ENCODE measurements at places on chromosomes 13 and 19.

GRCh38 chr19:45754323-45754722 is 14.7 kb downstream of the SIX5 start:
- no peak for DNase-seq

DNA sequence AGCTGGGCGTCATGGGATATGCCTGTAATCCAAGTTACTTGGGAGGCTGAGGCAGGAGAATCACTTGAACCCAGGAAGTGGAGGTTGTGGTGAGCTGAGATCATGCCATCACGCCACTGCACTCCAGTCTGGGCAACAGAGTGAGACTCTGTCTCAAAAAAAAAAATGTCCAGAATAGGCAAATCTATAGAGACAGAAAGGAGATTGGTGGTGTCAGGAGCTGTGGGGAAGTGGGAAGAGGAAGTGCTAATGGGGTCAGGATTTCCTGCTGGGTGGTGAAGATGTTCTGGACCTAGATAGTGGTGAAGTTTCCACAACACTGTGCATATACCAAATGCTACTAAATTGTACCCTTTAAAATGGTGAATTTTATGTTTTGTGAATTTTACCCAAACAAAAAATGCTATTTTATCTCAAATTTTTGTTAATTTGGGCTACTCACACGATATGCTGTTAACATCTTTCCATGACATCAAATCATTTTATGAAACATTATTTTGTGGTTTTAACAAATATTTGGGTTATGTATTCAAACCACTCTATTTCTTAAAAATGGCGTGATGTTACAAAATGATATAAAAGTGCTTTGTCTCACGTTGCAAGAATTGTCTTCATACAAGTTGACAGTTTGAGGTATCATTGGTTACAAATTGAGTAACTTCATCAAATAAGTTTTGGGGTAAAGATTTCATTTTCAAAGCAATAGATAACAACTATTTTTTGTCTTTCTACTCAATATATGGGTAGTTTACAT is 7.4 kb upstream of the CYP4F3 start:
- DNase-seq = no peak

GRCh38 chr13:102002287-102002686 is 399.6 kb downstream of the FGF14 start:
- no peak for DNase-seq

DNA sequence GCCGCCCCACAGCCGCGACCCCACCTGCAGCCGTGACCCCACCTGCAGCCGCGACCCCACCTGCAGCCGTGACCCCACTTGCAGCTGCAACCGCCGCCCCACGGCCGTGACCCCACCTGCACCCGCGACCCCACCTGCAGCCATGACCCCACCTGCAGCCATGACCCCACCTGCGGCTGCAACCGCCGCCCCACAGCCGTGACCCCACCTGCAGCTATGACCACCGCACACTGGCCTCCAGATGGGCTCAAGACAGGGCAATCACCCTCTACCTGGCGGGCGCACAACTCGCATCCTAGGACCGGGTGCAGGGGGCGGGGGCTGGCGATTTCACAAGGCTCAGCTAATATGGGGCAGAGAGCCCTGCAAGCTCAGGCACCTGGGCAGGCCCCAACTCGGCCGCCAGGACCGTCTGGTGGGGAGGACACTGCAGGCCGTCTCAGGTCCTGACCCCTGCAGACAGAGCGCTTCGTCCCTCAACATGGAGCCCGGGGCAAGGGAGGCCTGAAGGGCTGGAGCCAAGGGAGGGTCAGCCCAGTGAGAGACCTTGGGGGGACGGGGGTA is 15.1 kb downstream of the SBNO2 start:
- DNase-seq = no peak

DNA sequence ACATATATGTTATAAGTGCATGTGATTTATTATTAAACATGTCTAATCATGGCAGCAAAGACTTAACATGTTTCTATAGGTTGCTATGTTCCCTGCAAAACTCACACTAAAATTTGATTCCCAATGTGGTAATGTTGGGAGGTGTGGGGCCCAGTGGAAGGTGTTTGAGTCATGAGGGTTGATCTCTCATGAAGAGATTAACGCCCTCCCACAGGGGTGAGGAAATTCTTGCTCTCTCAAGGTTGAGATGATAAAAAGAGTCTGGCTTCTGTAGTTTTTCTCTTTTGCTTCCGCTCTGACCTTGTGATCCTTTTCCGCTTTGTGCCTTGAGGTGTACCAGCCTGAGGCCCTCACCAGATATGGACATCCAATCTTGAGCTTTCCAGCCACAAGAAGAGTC is 737.5 kb upstream of the SLITRK5 start:
- DNase-seq = no peak

GRCh38 chr19:6022570-6023064 is 44.7 kb upstream of the RANBP3 start:
- no peak for DNase-seq

GRCh38 chr19:12095111-12095790 is 30.7 kb downstream of the ZNF844 start:
- DNase-seq = no peak

- no peak for DNase-seq
Observed at GRCh38 chr13:85261757-85262346, 537.4 kb downstream of the SLITRK6 start.

DNA sequence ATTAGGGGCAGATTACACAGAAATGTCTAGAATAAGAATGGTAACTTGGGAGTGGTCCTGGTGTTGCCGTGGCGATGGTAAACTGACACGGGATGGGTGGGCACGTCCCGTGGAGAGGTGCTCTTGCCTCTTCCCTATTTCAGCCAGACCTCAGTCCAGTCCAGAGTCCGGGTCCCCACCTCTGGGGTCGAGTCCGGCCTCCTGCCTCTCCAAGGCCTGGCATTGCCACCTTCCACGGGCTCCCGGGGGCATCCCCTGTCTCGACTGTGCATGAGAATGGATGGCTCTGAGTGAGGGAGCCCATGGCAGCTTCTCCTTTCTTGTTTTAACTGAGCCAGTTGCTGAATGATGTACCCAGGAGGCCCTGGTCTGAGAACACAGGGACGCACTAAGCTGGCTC is 142.3 kb downstream of the SOX1 start:
- DNase-seq = no peak

DNA sequence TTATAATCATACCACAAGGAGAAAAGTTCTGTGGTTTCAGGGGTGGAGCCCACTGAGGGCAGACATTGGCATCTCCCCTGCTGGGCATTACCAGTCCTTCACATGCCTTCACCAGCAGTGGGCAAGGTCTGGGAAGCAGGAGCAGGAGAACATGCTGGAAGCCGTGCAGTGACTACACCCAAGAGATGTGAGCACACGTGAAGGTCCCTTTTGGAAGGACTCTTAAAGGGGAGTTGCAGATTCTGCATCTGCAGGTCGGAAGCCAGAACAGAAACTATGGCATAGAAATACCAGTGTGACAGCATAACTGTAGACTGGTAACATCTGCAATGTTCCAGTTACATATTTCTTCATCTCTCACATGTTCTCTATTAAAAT is 26.9 kb upstream of the KL start:
- no peak for DNase-seq

DNA sequence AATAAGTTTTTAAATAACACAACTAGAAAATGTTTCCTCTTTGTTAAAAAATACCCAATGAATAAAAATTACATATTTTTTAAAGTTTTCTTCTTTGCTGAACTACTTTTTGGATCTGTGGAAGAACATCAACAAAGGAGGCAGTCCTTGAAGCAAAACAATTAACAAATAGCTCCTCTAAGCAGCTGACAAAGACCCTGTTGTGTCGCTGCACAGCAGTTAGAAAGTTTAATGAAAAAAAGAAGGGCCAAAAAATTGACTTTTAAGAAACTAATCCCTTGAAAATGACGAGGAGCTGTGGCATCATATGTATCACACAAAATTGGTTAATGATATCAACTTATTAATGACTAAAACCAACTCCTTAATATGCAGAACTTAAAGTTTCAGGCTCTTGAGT is 72.1 kb downstream of the SLITRK1 start:
- DNase-seq = no peak

DNA sequence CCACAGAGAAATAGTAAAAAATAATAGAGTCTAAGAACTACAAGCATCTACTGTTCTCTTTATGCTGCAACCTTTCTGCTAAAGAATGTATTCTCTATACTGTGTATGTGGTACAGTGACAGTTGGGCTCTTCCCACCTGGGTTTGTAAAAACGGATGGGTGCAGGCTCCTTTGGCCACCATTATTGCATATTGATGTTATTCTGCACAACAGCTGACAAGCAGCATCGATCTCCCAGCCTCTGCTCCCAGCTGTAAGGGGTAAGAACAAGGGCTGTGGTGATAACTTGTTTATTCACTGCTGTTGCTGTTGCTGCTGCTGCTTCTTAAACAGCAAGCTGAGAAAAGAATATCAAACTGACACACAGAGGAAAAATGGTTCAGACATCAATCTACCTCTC is 56.1 kb downstream of the KCNRG start:
- DNase-seq = no peak

GRCh38 chr13:30808600-30808999 is 73.3 kb downstream of the ALOX5AP start:
- no peak for DNase-seq

DNA sequence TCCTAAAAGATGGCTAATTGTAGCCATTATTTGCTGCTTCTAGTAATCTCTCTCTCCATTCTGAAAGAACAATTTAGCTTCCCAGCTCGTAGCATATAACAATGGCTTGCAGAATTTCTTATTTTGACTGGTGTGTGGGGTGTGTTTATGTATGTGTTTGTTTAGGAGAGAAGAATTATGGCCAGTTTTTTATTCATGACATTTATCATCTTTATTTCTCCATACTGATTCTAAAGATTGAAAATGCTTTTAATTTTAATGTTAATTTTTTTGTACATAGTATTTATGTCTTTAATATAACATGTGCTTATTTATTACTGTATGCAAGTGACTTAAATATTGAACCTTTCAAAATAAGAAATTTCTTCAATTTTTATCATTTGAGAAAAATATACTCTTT is 115.8 kb upstream of the TMTC4 start:
- no peak for DNase-seq

- no peak for DNase-seq
Observed at GRCh38 chr13:50026788-50027473, 11.7 kb downstream of the KCNRG start.

- DNase-seq = no peak
Observed at GRCh38 chr13:49454388-49455006, 10.4 kb downstream of the SETDB2 start.

DNA sequence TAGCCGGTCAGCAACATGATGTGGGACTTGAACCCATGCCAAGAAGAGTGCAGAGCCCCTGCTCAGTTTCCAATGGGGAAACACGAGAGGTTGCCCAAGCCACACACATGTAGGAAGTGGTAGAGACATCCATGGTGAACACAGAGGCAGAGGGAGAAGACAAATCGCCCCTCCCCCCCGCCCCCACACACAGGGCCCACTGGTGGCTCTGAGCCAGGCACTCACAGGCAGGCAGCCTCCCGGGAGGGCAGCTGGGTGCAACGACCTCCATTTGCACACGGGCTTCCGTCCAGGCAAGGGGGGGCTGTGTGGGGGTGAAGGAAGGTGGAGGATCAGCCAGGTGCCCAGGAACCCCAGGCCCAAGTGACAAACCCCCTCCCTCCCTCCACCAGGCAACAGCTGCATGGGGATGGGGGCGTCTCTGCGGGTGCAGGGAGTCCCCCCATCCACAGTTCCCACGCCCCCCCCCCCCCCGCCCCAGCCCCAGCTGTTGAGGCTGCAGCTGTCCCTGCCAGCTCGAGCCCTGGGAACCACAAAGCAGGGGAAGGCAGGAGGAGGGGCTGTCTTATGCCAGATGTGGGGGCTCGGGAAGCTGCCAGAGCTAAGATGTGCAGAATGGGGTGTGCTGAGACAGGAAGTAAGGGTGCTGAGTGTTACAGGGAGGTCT is 3.4 kb downstream of the NOTCH3 start:
- no peak for DNase-seq
